ENCODE measurements at places on chromosomes 7 and 10. TPM values are rescaled to one million over a fixed set of nuclear protein-coding genes. Genes with fewer than 3 reads are reported as not detected.

DNA sequence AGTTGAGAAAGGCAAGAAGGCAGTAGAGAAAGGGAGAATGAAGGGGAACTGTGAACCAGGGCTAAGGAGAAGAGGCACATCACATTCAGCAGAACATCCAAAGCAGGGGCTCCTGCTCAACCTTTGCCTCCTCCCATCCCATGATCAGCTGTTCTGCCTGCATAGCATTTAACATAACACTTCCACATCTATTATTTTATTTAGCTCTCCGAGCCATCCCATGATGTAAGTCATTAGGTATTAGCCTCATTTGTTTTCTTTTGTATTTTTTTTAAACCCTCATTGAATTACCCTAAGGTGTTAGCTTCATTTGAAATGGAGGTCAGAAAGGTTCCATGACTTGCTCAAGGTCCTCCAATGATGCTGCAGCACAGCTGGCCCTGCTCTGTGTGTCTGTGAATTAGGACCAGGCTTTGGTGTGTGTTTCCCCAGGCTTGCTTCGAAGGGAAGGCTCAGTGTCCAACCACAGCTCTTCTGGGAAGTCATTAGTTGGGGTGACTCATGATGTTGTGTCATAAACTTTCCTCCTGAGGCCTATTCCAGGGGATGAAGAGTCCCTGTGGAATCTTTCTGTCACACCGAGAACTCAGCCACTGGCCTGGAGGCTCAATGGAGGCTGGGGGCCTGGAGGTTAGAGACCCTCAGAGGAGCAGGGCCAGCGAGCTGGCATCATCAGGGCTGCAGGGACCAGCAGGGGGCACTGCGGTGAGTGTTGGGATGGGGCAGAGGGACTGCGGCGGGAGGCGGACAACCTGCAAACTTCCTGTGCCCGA, 16.5 kb downstream of the NPFFR1 start:
- no peaks in the 10 kb centered on the region for H3K36me3 ChIP-seq
- H3K4me3 ChIP-seq, result no peak overlapping the region
- H3K27ac ChIP-seq, result no peak overlapping the region
- H3K27me3 ChIP-seq, result no peaks in the 10 kb centered on the region
- DNase-seq, result no peak

DNA sequence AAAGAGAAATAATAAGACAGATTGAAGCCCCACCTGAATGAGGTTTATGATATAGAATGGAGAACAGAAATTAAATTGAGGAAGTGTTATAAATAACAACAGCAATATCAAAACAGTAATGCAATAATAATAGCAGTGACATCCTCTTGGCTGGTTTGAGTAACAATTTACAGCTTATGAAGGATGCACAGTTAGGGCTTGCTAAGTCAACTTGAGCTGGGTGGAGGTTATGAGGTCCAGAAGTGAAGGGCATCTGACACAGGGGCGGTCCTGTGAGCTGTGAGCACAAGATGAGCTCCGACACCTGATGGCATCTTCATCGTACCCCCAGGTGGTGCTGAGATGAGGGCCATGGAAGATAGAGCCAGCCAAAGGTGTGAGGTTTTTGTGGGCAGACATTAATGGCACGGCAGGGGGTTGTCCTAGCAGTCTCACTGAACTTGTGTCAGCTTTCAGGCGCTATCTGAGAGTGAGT, 30.5 kb downstream of the ARHGAP22 start:
- no peak for DNase-seq
- H3K36me3 ChIP-seq, result no peaks in the 10 kb centered on the region
- H3K4me3 ChIP-seq, result no peak overlapping the region
- no peaks in the 10 kb centered on the region for H3K27me3 ChIP-seq
- H3K4me1 ChIP-seq, result no peaks in the 10 kb centered on the region
- no peak overlapping the region for H3K27ac ChIP-seq

GRCh38 chr7:2172311-2173188, 60.2 kb downstream of the MAD1L1 start:
- H3K4me1 ChIP-seq, result peaks cover 4% of the 10 kb centered on the region
- H3K27ac ChIP-seq, result no peak overlapping the region
- no peaks in the 10 kb centered on the region for H3K27me3 ChIP-seq
- no peak overlapping the region for H3K4me3 ChIP-seq

DNA sequence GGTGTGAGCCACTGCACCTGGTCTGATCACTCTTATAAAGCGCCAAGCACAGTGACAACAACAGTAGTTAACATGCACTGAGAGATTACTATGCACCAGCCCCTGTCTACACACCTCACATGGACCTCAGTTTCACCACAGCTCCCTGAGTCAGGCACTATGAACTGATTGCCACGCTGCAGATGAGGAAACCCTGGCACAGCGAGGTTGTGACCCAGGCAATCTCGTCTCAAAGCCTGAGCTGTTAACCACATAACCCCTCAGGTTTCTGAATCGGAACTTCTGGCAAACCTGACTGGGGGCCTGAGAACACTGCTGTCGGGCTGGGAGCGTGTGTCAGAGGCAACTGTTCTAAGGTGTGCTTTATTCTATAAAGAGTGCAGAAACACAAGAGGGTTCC, 150.8 kb downstream of the RNF216 start:
- H3K4me1 ChIP-seq, result peaks cover 39% of the 10 kb centered on the region
- no peaks in the 10 kb centered on the region for H3K27me3 ChIP-seq
- DNase-seq, result no peak
- no peak overlapping the region for H3K4me3 ChIP-seq

GRCh38 chr7:50685135-50686065, 97.3 kb downstream of the GRB10 start:
- no peak overlapping the region for H3K27ac ChIP-seq
- H3K4me3 ChIP-seq, result no peak overlapping the region
- no peaks in the 10 kb centered on the region for H3K27me3 ChIP-seq
- H3K4me1 ChIP-seq, result no peaks in the 10 kb centered on the region
- H3K36me3 ChIP-seq, result no peaks in the 10 kb centered on the region

DNA sequence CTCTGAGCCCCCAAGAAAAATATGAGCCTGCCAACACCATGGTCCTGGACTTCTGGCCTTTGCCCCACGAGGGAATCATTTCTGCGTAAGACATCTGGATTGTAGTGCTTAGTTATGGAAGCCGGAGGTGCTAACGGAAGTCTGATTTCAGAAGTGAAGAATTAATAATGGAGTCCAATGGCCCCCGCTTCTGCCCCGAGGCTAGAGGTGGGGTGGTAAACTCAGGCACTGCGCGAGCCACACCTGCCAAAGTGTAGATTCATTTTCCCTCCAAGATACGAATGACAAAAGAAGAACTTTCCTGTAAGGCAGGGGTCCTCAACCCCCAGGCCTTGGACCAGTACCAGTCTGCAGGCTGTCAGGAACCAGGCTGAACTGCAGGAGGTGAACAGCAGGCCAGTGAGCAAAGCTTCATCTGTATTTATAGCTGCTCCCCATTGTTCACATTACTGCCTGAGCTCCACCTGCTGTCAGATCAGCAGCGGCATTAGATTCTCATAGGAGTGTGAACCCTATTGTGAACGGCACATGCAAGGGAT, 22.3 kb downstream of the CNPY1 start:
- H3K36me3 ChIP-seq, result no peaks in the 10 kb centered on the region
- H3K4me1 ChIP-seq, result no peaks in the 10 kb centered on the region
- DNase-seq, result no peak
- H3K27ac ChIP-seq, result no peak overlapping the region
- H3K4me3 ChIP-seq, result no peak overlapping the region

GRCh38 chr7:101200504-101200861, 353 bp downstream of the MOGAT3 start:
- no peaks in the 10 kb centered on the region for H3K36me3 ChIP-seq
- no peak overlapping the region for H3K27ac ChIP-seq
- H3K27me3 ChIP-seq, result no peaks in the 10 kb centered on the region

DNA sequence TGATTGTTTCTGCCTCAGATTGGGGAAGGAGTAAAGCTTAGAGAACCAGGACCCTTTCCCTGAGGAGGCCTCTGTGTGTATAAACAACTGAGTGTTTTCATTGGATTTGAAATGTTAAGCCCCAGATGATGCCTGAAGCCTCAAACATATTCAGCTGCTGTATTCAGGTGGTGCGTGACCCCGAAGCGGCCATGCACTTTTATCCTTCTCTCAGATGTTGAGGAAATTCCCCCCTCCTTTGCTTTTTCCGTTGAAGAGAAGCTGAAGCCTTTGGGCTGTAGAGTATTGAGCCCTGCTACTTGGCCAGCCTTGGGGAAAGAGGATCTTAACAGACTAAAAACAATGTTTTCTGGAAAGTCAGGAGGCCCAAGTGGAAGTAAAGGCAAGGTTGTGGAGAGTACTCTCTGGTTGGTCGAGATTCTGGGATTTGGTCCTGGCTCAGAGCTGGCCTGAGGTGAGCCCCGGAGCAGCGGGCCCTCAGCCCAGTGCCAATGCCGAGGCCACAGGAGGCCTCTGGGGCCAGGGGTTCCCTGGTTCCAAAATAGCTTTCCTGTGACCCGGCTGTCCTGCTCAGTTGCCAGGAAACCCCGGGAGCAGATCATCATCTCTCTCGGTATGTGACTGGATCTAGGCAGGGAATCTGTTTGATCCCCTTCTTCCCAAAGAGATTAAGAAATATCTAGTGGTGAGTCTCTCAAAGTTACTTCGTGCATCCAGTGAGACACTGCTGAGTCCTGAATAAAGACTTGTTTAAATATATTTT, 22.5 kb downstream of the FKBP6 start:
- H3K27ac ChIP-seq, result no peak overlapping the region
- H3K4me1 ChIP-seq, result no peaks in the 10 kb centered on the region
- no peaks in the 10 kb centered on the region for H3K27me3 ChIP-seq
- H3K36me3 ChIP-seq, result no peaks in the 10 kb centered on the region
- H3K4me3 ChIP-seq, result no peak overlapping the region
- DNase-seq, result no peak

GRCh38 chr7:79965946-79966345, 168.7 kb upstream of the GNAI1 start:
- H3K27ac ChIP-seq, result no peak overlapping the region
- no peak overlapping the region for H3K4me3 ChIP-seq
- H3K27me3 ChIP-seq, result no peaks in the 10 kb centered on the region
- no peaks in the 10 kb centered on the region for H3K4me1 ChIP-seq
- H3K36me3 ChIP-seq, result no peaks in the 10 kb centered on the region

DNA sequence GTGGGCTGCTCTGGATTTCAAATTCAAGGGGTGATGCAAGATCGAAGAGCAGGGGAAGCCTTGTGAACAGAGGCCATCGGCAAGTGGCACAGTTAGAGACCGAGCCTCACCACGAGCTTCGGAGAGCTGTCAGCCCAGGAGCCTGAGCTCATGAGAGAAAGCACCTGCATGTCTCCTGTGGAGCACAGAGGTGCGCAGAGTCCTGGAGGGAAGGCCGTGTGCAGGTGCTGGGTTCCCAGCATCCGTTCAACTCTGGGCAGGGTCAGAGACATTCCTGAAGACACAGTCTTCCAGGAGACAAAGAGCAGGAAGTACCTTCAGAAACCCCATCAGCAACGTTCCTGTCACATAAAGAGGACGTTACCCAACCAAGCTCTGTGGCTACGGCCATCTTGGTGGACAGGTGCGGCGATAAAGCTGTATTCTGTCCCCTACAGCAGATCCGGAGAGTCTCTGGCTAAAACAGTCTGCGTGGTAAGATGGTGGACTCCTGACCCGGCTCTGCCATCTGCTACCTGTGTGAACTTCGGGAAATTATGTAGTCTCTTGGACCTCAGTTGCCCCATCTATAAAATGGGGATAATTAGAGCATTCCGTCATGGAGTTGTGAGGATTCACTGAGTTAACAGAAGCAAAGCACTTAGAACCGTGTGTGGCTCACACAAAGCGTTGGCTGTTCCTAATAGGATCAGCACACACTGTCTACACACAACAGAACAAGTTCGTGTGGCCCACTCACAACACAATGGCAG, 40.6 kb downstream of the NOD1 start:
- no peak overlapping the region for H3K27ac ChIP-seq
- H3K4me1 ChIP-seq, result peaks cover 7% of the 10 kb centered on the region
- no peaks in the 10 kb centered on the region for H3K27me3 ChIP-seq

DNA sequence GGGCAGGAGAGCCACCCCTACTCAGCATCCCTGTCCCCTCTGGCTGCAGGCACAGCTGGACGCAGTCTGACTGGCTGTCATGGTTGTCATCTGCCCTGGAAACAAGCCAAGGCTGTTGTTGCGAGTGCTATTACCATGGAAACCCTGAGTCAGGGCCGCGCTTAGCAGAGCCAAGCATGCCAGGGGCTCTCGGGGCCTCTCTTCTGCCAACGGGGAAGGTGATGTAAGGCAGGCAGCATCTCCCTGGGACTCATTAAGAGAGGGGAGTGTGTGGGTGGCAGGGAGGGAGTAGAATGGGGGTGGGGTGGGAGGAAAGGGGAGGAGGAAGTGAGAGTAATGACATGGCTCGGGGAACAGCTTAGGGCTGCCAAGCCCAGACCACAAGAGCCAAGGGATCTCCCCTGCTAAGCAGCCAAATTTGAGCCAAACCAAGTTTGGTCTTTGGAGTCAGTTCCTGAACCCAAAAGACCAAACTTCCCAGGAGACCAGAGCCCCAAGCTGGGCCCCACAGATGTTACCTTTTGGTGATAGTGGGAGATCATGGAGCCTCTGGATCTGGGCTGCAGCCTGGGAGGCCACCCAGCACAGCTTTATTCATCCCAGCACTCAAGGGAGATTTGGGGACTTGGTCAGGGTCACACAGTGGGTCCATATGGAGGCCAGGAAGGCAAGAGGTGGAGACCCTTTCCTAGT, 67.6 kb downstream of the TMEM130 start:
- H3K36me3 ChIP-seq, result no peaks in the 10 kb centered on the region
- no peaks in the 10 kb centered on the region for H3K4me1 ChIP-seq
- H3K27ac ChIP-seq, result no peak overlapping the region
- H3K4me3 ChIP-seq, result no peak overlapping the region
- DNase-seq, result no peak

DNA sequence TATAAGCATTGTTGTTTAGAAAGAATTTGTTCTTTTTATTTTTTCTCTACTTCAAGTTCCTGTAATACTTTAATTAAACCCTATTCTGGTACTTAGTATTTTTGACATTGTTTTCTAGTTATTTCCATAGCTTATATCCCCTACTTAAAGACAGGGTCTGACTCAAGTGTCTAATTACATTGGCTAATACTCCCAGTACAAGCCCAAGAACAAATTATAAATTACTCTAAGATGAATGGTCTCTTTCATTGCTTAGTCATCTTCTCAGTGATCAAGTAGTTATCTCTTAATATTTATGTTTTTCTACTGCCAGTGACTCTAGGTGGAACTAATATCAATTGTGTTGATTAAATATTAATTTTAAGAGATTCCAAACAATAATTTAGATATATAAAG, 21.6 kb downstream of the AHR start:
- no peak for DNase-seq
- no peak overlapping the region for H3K4me3 ChIP-seq
- no peaks in the 10 kb centered on the region for H3K27me3 ChIP-seq
- H3K36me3 ChIP-seq, result no peaks in the 10 kb centered on the region
- H3K27ac ChIP-seq, result no peak overlapping the region
- no peaks in the 10 kb centered on the region for H3K4me1 ChIP-seq

- H3K27me3 ChIP-seq, result no peaks in the 10 kb centered on the region
- H3K4me1 ChIP-seq, result no peaks in the 10 kb centered on the region
- no peak overlapping the region for H3K4me3 ChIP-seq
- H3K27ac ChIP-seq, result no peak overlapping the region
Measured at GRCh38 chr10:95275726-95276366, 15.0 kb downstream of the PDLIM1 start.

- no peak overlapping the region for H3K27ac ChIP-seq
- no peaks in the 10 kb centered on the region for H3K27me3 ChIP-seq
- H3K36me3 ChIP-seq, result no peaks in the 10 kb centered on the region
- H3K4me1 ChIP-seq, result peaks cover 12% of the 10 kb centered on the region
- no peak overlapping the region for H3K4me3 ChIP-seq
- DNase-seq, result no peak
Measured at GRCh38 chr10:88971221-88972061, 18.9 kb upstream of the ACTA2 start.

Gene ALOX5
- 11.4 TPM for polyA plus RNA-seq

Gene NME8
- 25.3 TPM for polyA plus RNA-seq

Gene ICA1
- polyA plus RNA-seq, result 90.3 TPM

Gene ZMYND11
- polyA plus RNA-seq, result 55.8 TPM

Gene COBL
- 9.2 TPM for polyA plus RNA-seq

Gene SPDYE1
- 8.3 TPM for polyA plus RNA-seq

Gene NPFFR1
- polyA plus RNA-seq, result 2.6 TPM

Gene PNLIPRP1
- 0.33 TPM for polyA plus RNA-seq

Gene NAT16
- 0.26 TPM for polyA plus RNA-seq

Gene NRCAM
- 11.4 TPM for polyA plus RNA-seq
